ENCODE measurements at places on chromosomes 3 and 15. TPM values are rescaled to one million over a fixed set of nuclear protein-coding genes. Genes with fewer than 3 reads are reported as not detected.

ACTC1 gene
- polyA plus RNA-seq, result 12,784 TPM

CYP1A1 gene
- 0.59 TPM for polyA plus RNA-seq

DNA sequence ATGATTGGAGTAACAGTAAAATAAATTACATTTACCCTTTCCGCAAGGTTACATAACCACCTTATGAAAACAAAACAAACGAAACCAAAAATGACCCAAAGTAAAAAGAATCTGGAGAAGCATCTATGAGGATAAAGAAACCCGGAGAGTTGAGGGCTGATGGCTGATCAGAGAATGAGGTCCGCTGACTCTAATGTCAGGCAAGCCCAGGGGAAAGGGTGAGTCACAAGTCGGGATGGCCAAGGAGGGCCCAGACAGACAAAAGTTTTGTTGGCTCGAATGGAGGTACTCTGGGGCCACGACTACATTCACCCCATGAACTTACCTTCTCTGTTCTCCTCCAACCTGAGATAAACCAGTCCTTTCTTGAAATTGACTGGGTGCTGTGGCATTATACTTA is 95.7 kb downstream of the RORA start:
- no peak for DNase-seq

- DNase-seq, result no peak
Observed at GRCh38 chr3:189386739-189387138, 215.0 kb downstream of the TPRG1 start.

- DNase-seq, result no peak
Observed at GRCh38 chr3:190542846-190543245, 29.0 kb downstream of the IL1RAP start.

GHSR gene
- not detected for polyA plus RNA-seq

CCDC80 gene
- polyA plus RNA-seq, result 20.3 TPM

SPTSSB gene
- polyA plus RNA-seq, result 0.45 TPM

DNA sequence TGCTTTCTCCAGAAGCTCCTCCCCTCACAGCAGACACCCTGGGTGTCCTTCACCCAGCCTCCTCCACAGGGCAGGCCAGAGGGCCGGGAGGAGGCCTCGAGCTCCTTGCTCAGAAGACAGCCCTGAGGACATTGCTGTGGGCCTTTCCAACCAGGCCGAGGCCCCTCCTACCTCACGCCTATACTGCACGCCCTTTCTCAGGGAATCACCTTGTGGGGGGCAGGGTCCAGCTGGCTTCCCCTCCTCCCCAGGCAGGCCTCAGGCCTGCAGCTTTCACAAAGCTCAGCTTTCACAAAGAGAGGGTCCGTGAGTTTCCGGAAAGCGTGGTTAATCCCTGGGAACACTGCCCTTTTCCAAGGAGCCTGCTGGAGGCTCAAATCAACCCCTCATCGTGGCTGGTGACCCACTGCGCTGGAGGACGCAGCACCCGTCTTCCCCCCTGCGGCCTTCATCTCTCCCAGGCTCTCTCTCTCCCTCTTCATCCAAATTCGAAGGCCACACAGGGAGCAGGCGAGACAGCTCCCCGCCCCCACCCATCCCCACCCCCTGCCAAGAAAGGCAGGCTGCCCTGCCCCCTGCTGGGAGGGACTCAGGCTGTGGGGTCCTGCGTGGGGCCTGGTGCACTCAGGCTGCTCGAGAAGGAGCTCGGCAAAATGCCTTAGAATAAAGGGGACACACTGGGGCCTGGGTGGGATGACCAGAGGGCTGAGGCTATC is 79.4 kb downstream of the OCA2 start:
- no peak for DNase-seq

- peak; percentile 47 for DNase-seq
Observed at GRCh38 chr3:15557511-15557946, 36.0 kb upstream of the COLQ start.

DNA sequence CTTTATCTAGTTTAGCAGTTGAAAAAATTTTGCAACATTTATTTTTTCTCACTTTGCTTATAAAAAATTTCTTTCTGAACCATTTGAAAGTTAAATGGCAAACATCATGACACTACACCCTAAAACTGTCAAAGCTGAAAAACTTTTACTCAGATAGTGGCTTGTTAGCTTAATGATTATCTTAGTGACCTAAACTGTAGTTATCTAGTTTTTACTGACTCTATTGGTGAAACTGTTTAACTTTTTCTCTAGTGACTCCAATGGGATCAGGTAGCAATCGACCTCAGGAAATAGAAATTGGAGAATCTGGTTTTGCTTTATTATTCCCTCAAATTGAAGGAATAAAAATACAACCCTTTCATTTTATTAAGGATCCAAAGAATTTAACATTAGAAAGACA is 13.3 kb downstream of the FBXO22 start:
- DNase-seq, result no peak

DNA sequence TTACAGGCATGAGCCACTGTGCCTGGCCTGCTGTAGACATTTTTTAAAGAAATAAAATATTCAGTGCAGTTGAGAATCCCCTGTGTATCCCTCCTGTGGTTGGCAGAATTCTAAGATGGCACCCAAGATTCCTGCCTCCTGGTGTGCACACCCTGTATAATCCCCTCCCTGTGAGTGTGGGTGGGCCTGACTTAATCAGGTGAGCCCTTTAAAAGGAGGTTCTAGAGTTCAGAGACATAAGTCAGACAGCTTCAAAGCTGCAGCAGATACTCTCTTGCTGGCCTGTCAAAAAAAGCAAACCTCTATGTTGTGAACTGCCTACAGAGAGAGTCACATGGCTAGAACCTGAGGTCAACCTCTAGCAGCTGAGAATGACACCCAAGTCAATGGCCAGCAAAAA is 7.0 kb upstream of the VIPR1 start:
- DNase-seq, result no peak

SLC51B gene
- polyA plus RNA-seq, result not detected

DUOXA2 gene
- 0.05 TPM for polyA plus RNA-seq

GRCh38 chr3:48276911-48277641 is 36.2 kb downstream of the ZNF589 start:
- no peak for DNase-seq

LTF gene
- 1.00 TPM for polyA plus RNA-seq

NAA80 gene
- 11.3 TPM for polyA plus RNA-seq

DNA sequence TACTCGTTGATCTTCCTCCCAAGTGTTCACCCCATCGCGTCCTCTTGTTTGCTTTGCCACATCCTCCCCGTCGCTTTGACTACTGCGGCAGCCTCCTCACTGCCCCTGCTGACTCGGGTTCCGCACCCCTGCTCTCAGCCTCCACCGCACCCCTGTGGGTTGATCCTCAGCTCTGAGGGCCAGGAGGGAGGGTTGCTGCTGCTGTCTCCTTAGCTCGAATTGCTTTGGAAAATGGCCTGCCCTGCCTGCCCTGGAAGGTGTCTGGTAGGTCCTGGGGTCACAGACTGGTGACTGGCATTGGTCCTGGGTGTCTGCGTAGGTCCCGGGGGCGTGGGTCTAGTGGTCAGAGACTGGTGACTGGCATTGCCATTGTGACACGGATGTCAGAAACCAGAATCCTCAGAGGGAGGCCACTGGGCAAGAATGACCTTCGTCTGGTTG is 9.4 kb downstream of the MUC4 start:
- no peak for DNase-seq

- peak; percentile 73 for DNase-seq
Observed at GRCh38 chr3:193788189-193788991, 195.4 kb downstream of the OPA1 start.

GOLGA6D gene
- polyA plus RNA-seq, result not detected

GRCh38 chr3:60829058-60829457 is 422.2 kb downstream of the FHIT start:
- no peak for DNase-seq

C2CD4A gene
- 0.02 TPM for polyA plus RNA-seq

LRRIQ4 gene
- not detected for polyA plus RNA-seq

PRKCD gene
- polyA plus RNA-seq, result 20.9 TPM

All from right cardiac atrium (tissue), 5 donors.